Kidney (tissue), 22 donors: ENCODE measurements at places on chromosomes 1 and 21.

GRCh38 chr1:231694465-231695077 is 68.0 kb downstream of the DISC1 start:
- DNase-seq, result no peak

GRCh38 chr1:172473302-172473701 is 29.4 kb upstream of the PIGC start:
- DNase-seq, result no peak

- DNase-seq, result no peak
These were observed 198.0 kb upstream of the MAP1LC3C start for GRCh38 chr1:242196914-242197313.

- DNase-seq, result no peak
These were observed 32.4 kb downstream of the CYYR1 start for GRCh38 chr21:26540651-26541050.

GRCh38 chr1:40039245-40039756 is 1.2 kb upstream of the CAP1 start:
- DNase-seq, result no peak

DNA sequence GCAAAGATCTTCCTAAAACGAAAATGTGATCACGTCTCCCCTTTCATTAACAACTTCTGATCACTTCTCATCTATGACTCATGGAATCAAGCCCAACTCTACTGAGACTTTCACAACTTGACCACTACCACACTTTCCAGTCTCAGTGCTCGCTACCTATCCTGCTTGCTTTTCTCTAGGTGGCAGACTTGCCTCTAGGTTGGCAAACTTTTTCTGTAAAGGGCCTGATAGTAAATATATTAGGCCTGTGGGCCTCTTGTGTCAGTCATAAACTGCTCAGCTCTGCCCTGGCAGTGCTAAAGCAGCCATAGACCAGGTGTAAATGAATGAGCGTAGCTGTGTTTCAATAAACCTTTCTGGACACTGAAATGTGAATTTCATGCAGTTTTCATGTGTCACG is 21.5 kb upstream of the HMGB4 start:
- no peak for DNase-seq

DNA sequence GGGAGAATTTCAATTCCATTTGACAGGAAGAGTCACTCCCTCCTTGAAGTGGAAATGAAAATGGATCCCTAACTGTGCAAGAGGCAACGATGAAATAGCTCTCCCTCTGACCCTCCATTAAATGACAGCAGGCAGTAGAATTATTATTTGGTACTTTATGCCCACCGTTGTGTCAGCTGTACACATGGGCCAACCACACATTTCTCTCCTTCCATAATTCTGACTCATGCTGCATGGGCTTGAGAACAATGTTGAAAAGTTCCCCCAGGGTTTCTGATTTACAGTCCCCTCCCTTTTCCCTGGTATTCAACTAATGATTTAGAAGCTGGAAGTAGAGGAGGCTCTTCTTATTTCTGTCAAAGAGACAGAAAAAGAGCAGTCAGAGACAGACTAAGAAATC is 103.5 kb downstream of the RGS7 start:
- DNase-seq, result no peak

GRCh38 chr1:93705892-93706500 is 24.4 kb upstream of the BCAR3 start:
- DNase-seq, result no peak

DNA sequence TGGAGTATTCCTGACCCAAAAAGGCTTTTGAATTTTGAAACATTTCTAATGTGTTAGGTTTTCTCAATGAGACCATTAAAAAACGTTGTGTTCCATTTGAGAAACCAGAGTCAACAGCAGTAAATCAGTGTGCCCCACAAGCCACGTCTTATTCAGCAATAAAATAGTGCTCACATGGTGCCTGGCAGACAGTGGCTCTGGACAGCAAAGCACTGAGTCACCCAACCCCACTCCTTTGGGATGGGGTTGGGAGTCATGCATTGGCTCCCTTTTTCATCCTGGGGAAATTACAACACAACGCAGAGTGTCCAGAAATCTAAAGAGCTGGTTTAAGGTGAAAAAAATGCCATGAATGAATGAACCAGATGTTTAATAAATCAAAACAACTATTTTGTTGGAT is 46.5 kb downstream of the KCNJ15 start:
- DNase-seq, result no peak

DNA sequence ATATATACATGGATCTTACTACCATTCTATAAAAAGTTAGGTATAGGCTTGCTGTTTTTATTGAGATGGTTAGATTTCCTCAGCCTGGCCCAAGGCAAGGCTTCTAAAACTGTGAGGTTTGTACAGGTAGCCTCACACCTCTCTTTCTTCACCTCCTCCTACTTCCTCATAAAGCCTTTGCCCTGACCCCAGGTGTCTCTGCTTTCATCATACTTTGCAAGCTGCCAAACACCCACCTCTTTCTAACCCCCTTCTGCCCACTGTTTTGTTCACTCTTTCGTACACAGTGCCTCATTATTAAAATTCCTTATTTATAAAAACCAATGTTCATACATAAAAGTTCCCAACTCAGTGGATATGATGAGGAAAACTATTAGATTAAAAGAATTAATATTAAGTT is 31.4 kb upstream of the SOAT1 start:
- DNase-seq, result no peak

- DNase-seq, result no peak
These were observed 621.5 kb upstream of the ADGRL2 start for GRCh38 chr1:81179242-81179641.

DNA sequence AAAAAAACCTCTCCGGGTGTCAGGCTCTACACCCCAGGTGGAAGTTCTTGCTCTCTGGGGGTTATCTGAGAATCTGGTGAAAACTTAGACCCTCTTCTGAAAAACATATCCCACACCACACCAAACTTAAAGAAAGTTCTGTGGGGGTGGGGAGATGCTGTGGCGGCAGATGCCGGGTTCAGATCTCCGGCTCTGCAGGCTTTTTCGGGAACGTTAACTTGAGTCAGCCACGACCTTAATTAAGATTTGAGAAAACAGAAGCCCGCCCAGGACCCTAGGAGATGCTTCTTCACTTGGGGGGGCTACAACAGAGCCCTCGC is 2.3 kb downstream of the RCC2 start:
- no peak for DNase-seq

GRCh38 chr21:24045775-24046215 is 1561.5 kb downstream of the MRPL39 start:
- peak; percentile 69 for DNase-seq

DNA sequence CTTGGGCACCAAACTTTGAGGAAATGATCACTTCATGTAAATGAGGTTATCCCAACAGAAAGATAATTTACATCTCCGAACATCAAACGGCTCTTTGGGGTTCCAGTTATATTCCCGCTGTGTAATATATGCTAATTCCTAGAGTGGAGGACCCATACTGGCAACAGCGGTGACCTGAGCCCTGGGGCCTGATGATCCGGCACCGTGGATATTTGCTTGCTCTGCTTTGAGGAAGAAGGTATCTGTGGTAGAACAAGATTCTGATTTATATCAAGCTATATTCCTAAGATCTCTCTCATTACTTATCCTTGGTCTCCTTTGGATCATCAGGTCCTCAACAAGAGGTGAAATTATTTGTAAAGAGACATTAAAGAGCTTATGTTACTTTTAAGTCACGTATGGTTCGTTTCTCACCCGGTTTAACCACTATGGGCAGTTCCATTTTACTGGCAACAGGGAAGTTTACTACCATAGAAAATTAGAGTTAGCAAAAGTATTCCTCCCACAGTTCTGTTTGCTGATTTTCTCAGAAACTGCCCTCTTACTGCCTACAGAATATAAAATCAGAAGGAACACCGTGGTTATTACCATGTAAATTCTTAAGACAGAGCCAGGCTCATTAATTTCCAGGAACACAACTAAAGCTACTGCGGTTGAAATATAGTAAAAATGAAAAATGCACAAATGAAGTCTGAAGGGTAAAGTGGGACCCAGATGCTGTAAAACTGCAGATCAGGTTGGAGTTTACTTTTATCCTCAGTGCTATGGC is 56.7 kb downstream of the MRPL39 start:
- DNase-seq, result no peak

GRCh38 chr1:114137497-114137896 is 16.2 kb downstream of the SYT6 start:
- no peak for DNase-seq

DNA sequence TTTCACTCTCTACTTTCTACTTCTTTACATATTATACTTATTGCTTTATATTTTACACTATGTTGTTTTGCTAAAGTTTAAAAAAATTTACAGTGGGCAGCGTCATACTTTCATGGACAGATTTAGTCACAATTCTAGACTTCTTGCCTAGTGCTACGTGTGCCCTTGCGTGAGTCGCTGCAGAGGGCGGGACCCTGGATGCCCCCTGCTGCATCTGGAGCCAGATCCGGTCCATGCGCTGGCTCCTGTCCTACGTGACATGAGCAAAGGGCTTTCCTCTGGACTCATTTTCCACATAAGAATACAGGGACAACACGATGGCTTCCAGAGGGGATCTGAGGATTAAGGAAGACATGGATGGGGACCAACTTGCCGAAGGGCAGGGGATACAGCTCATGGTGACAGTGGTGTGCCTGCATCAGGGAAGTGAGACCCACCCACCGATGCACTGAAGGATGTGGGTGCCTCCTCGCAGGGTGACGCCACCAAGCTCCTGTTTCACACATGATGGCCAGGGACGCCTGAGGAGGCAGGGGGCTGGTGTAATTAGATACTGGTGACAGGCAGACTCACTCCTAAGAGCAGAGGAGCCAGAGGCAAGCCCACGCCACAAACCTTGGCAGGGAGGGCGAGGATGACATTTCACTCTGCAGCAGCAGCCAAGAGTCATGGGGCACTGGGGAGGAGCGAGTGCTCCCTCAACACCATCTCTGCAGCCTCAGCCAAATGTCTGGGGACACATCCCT is 86.6 kb downstream of the DMRTB1 start:
- DNase-seq, result peak; percentile 78

DNA sequence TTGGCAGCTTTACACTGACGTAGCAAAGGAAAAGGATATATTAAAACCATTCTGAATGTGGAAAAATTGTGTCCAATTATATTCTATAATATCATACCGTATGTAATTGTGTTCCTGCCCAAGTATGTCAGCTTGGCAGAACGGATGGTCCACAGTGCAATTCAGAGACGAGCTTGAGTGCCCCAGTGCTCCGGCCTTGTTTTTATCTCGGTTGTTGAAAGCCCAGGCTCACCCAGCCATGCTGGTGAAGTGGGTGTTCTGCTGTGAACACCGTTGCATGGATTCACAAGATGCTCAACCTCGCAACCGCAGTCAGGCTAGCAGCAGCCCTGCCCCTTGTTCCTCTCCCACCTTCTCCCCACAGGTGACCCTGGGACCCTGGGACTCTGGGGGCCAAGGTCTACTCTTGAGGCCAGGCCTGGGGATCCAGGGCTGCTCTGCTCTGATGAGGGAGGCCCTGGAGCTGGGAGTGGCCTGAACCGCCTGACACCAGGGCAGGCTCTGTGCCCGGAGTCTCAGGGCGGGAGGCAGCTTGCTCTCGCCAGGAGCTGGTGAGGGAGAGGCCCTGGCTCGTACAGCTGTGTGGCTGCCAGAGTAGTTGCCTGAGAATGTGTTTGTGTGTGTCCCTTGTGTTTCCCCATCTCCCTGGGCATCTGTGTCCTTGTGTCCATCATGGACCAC is 11.2 kb downstream of the PTPRF start:
- DNase-seq, result peak; percentile 84

- peak; percentile 11 for DNase-seq
These were observed 88.4 kb downstream of the DPYD start for GRCh38 chr1:97832481-97832880.

DNA sequence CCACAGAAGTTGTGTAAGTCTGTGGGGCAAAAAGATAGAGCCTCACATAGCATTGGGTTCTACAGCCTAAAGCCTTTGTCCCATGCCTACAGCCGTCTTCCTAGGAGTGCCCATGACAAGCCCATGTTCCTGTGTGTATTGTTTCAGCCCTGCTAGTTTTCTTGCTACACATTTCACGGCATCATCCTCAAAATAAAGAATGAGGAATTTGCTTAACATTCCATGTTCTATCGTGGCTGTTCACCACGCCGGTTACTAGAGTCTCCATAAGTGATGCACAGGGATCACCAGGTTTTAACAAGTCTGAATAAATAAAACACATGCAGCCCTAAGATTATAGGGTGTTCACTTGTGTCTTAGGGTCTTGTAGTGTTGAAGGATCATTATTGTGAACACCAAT is 87.4 kb upstream of the NGF start:
- no peak for DNase-seq

DNA sequence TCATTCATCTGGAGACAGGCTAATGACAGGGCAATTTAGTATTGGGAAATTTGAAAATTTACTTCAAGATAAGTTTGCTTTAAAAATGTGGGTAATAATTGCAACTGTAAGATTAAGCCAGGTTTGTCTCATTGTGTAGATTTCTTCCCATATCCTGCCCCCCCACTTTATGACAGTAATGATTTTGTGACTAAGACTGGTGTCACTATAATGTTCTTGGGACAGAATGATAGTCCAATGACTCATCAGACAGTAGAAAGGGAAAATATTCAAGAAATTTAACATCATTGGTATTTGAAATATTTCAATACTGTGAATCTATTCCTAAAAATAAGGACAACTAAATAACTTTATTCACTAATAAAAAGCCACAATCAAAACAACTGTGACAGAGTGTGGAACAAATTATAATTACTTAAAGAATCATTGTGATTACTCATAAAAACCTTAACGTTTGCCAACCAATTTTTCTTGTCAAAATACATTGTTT is 36.7 kb downstream of the FH start:
- DNase-seq, result no peak

DNA sequence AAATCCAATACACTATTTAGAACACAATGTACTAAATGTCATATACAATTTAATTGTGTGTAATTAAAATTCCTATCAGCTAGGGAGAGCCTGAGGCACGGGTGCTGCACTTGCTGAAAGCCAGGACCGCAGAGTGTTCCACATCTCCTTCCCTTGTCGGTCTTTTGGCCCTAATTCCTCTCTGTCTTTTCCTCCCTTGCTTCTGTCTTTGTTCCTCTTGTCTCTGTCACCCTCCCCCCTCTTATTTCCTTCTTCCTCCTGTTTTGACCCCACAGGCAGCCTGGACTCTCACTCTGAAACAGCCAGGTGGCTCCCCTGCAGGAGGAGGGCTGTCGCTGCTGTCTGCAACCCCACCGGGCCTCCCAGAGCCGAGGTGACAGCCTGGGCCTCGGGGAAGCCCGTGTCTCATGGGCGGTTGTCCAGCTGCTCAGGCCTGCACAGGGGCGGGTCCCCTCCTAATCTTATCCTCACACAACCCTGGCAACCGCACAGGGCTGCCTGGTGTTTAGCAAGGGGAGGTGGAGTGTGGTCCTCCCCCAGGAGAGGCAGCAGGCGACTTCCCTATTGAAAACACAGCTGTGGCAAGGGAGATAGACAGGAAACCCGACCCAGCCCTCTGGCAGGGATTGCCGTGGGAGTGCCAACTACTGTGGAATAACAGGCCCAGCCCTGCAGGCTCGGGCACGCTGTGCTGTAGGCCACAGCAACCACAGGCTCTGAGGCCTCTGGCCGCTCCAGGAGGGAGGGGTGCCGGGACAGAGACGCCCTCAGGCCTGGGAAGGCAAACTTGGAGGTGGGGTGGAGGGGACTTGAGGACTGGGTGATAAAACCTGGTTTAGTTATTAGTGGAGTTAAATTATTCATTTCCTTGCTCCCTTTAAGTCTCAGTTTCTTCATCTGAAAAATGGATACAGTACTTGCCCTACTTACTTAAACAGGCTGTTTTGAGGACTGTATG is 68.8 kb upstream of the WDR26 start:
- peak; percentile 88 for DNase-seq

- DNase-seq, result no peak
These were observed 100.2 kb downstream of the LTN1 start for GRCh38 chr21:28892199-28893111.
